Neural crest cell (in vitro differentiated cells): ENCODE measurements at places on chromosomes 6 and 20. TPM values are rescaled to one million over a fixed set of nuclear protein-coding genes. Genes with fewer than 3 reads are reported as not detected.

PRL gene
- total RNA-seq: not detected in 2 replicates

- DNase-seq: no peak
These were observed 25.9 kb downstream of the UQCC2 start for GRCh38 chr6:33685411-33686224.

ZNF165 gene
- total RNA-seq: 0.91 and 0.98 TPM in 2 replicates

GRCh38 chr6:125843593-125843992, 52.8 kb downstream of the NCOA7 start:
- DNase-seq: no peak

DNA sequence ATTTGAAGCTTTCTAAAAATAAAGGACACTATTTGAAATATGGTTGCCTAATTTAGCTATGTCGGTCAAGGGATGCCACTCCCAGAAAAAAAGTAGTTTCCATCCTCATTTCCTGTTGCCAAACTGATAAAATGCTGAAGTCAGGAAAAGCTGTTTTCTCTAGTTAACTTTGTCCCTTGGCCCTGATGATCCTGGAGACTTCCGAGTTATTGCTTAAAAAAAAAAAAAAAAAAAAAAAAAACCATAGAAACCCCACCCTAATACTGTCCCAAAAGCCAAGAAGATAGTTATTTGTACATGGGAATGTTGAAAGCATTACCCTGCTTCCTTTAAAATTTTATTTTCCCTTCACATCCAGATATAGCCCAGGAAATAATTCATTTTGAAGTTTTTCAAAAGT, 236.7 kb downstream of the SOD2 start:
- no peak for DNase-seq

- DNase-seq: no peak
These were observed 99.6 kb downstream of the MAP3K4 start for GRCh38 chr6:161091151-161091550.

DNA sequence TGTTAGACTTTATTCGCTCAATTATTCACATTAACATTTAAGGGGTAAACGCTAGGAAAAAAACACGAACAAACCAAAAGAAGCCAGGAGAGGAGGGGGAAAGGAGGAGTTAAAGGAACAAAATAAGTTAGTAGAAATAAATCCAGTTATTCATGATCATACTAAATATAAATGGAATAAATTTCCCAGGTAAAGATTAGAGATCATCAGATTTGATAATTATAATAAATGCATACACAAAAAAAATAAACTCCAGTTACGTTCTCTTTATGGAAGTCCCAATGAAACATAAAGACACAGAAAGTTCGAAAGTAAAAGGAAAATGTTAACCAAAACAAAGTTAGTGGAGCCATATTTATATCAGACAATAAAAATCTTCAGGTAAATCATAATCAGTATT, 568.7 kb upstream of the NOX3 start:
- DNase-seq: no peak

GRCh38 chr6:15365273-15365687, 119.4 kb downstream of the JARID2 start:
- peak; percentile 16 for DNase-seq

- DNase-seq: no peak
These were observed 13.2 kb upstream of the TINAG start for GRCh38 chr6:54294965-54295532.

GRCh38 chr6:104118274-104118673, 741.4 kb downstream of the HACE1 start:
- no peak for DNase-seq
